ENCODE measurements at places on chromosomes 5 and 9.

DNA sequence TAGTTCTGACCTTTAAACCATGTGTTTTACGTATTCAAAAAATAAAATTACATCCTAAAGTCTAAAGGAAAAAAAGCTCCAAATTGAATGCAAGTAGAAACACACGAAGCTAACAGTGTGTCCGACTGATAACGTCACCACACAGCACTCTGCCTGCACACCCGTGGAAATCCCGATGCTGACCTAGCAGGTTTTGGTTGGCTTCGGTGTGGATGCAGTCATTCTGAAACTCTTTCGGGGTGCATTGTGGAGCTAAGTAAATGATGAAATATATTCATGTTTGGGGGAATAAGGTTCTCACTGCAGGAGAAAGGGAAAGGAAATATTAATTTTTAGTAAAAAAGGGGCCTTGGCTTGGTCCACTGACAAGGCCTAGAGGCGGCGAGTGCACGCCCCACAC is 2.0 kb downstream of the RASGEF1C start:
- no peak for DNase-seq

GRCh38 chr9:4289411-4290326 is 10.2 kb downstream of the GLIS3 start:
- DNase-seq = no peak

DNA sequence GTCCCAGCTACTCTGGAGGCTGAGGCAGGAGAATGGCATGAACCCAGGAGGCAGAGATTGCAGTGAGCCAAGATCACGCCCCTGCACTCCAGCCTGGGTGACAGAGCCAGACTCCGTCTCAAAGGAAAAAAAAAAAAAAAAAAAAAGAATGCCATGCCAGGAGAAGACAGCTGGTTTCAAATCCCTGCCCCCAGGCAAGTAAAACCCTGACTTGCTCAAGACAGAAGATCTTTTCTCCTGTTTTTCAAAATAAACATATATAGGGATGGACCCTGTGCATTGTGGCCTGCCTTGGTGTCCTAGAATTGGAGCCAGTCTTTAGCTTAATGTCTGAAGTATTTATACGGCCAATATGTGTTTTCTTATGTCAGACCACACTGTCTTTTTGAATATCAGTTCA is 177.1 kb downstream of the NR3C1 start:
- no peak for DNase-seq

GRCh38 chr9:25261445-25261844 is 416.8 kb downstream of the TUSC1 start:
- no peak for DNase-seq

DNA sequence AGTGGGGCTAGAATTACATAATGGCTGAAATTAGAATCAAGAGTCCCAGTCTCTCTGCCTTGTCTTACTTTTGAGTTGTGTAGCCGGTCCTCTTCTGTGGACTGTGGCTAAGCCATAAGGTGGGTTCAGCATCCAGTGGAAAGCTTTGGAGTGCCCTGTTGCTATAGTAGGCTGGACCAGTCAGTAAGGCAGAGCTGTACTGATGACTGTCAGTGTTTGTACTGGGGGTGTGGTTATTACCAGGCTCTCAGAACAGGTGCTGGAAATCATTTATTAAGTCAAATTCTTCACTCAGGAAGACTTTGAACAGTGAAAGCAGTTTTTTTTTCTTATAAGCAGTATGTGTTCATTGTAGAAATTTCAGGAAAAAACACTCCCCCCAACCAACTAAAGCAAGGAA is 129.4 kb downstream of the ZSWIM6 start:
- DNase-seq = no peak

DNA sequence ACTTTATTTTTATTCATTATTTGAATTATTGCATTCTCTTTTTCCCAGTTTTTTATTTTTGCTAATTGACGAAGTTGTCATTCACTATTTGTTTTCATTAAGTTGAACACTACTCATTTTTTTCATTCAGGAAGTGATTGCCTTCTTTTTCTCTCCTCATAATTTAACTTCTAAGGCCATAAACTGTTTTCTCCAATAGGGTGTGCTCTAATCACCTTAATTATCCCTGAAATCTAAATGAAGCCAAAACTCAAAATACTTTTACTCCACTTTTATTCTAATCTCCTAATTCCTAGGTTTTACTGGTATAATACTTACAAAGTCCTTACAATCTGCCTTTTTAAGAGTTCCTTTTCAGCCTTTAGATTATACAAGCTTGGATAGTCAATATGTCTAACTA is 2.9 kb upstream of the OR13C2 start:
- DNase-seq = no peak

DNA sequence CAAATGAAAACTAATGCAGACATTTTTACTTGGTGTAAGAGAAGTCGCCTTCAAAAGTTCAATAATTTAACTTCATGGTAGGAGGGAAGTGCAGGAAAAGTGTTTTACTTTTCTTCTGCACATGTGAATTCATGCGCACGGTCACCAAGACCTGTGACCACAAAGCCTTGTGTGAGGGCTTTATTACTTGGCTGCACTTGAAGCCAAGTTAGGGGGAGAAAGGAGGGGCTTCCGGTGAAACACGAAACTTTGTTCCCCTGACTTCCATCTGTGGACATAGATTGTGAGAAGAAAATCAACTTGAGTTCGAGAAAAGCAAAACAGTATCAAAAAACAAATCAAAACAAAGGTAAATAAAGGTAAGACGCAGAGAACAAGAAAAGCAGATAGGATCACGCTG is 239.9 kb downstream of the ROR2 start:
- DNase-seq = no peak

All from DMS79 (cell line).